Stimulated activated CD8-positive, alpha-beta memory T cell treated with anti-CD3 and anti-CD28 coated beads, Interleukin-2, amount 100 ng/mL, for 1 hour (primary cell): ENCODE measurements at places on chromosomes 16 and 17.

- no peak for DNase-seq
These were observed 2.9 kb downstream of the C16orf90 start for GRCh38 chr16:3492356-3492755.

DNA sequence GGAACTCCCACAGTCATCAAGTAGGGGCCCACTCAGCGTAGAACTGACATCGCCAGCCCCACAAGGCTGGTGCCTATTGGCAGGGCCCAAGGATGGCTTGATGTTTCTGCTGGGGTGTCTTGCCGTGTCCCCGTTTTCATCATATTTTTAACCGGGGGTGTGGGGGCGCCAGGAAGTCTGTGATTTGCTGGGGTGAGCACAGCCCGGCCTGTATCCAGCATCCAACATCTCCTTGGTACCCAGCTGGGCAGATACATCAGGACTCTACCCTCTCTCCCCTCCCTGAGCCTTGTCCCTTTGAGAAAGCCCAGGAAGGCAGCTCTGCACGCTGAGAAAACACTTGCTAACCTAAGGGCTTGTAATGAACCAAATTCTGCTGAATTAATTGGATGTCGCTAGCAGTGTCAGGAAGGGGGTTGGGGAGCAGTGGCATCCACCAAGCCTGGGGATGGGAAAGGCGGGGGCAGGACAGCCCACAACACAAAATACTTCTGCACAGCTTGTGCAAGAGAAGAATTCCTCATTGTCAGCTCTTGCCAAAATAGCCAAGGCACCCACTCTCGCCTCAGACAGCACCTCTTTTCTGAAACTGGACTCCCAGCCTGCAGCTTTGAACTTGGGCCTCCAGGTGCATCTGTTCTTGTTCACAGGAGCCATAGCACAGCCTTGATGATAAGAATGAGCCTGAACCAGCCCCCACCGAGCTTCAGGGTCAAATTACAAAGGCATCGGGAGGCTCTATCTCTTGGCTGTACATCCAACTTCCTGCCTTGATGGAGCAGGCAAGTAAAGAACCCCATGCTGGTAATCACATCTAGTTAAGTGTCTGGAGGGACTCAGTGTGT lies 63.7 kb upstream of the LYRM9 start:
- DNase-seq = no peak

DNA sequence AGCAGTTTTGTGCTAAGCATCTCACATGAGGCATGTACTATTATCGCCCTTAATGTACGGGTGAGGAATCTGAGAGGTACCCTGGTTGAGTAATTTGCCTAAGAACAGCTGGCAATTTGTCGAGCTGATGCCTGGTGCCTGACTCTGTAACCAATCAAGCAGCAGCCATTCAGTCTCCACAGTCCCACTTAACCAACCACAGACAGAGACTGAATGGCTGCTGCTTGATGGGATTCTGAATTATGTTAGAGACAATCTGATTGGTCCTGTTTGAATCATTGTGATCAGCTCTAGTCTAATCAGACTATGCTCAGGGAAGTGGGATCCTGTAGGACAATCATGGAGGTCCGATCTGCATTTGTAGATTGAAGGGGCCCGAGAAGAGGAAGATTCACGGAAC lies 447.0 kb downstream of the SHISA9 start:
- no peak for DNase-seq

- no peak for DNase-seq
These were observed 452.2 kb downstream of the XYLT1 start for GRCh38 chr16:17018585-17018939.

DNA sequence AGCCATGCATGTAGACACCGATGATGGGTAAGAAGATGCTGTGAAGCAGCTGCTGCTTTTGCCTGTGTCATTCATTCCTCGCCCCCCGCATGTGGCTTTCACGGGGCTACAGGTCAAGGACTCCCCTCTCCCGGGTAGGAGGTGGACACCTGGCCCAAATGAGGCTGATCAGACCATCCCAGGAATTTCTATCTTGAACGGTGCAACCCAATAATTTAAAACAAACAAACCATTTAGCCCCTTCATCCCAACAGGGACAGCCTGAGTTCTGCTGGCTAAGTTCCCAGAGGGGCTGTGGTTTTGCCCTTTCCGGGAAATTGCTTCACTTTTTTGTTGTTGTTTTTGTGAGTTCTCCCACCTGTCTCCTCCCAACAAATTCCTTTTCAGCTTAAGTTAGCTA lies 137.7 kb upstream of the CDH5 start:
- DNase-seq = no peak

DNA sequence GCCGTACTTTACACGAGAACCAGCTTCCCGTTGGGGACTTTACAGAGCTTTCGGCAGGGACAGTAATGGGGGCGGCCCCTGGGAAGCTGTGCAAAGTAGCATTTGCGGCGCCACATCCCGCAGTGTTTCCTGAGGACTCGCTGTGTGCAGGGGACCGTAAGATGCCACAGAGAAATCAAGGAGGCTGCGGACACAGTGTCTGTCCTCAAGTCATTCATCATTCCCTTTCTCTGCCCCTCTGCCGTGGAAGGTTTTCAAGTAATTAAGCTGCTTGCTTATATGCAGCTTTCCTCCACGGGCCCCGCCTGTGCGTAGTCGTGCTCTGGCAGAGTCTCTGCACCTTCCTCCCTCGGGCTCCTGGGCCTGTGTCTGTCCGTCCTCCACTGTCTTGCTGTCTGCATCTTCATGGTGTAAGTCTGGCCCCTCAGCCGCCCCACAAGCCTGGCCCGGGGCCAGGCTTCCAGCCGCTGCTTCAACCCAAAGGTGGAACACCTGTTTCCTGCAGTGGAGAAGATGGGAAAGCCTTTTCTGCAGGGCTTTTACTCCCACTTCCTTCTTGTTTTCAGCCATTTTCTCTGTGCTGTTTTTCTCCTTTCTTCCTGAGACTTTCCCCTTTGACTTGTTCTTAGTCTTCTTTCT lies 216.9 kb upstream of the CHMP6 start:
- no peak for DNase-seq

DNA sequence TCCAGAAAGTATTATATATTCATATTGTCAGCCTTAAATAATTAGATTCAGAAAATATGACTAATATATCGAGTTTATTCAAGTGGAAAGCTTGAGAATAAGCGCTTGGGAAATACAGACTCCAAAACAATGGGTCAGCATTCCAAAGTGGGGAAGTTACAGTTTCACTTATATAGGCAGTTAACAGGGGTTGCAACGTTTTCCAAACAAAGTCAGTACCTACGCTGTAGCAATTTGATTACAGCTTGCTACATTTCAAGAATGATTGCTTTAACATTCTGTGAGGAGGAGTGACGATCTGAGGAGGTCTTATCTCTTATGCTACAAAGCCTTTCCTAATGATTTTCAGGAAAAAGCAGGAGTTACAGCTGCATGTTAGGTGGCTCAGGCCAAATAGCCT lies 34.2 kb upstream of the HS3ST3A1 start:
- no peak for DNase-seq

DNA sequence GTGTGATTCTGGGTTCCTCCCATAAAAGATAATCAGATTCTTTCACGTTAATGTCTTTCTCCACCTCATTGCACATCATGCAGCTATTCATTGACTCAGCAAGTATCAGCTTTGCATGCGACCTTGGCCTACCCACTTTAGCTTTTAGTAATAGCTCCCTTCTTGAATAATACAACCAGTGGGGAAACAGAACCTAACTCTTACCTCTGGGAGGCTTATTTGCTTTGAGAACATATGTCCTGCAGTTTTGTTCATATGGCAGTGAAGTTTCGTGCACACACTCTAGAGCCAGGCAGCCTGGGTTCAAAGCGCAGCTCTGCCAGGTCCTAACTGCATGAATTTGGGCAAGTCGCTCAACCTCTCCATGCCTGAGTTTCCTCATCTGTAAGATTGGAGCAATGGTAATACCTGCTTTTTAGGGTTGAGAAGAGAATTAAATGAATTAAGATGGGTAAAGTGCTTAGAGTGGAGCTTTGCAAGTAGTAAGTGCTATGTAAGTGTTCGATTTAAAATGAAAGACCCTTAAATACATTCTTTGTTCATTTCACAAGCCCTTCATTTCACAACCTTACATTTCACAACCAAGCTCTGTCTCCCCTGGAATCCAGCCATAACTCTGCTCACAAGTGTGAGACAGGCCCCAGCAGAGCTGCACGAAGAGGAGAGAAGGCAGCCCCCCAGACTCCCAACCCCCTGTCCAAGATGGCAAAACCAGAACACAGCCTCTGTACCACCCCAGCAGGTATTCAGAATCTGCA lies 29.3 kb downstream of the MAPT start:
- no peak for DNase-seq

GRCh38 chr17:50865868-50866260 lies 290 bp downstream of the TOB1 start:
- no peak for DNase-seq

DNA sequence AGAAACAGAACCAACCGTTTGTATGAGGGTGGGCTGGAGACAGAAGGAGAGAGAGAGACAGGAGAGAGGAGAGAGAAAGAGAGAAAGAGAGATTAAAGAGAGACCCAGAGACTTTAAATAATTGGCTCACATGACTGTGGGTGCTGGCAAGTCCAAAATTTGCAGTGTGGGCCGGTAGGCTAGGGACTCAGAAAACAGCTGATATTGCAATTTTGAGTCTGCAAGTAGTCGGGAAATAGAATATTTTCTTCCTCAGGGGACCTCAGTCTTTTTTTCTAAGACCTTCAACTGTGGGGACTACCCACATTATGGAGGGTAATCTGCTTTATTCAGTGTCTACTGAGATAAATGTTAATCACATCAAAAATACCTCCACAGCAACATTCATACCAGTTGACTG lies 1439.0 kb downstream of the CDH11 start:
- DNase-seq = no peak

DNA sequence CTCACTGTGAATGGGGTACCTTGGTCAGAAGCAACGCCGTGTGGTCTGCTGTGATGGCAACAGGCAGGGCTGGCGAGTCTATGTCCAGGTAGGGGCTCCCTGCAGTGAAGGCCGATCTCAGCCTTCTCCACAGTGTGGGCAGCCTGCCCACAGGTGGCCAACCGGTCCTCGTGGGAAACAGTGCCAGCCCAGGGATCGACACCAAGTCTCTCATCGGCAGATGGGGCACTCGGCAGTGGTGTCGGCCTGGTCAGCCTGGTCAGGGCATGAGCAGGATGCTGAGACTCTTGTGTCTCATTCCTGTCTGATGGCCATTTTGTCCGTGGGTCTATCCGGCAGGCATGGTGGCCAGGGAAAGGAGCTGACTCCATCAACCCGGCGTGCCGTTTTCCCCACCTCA lies 92.2 kb downstream of the TNFRSF13B start:
- DNase-seq = no peak

GRCh38 chr17:5413682-5414081 lies 5.8 kb downstream of the NUP88 start:
- no peak for DNase-seq

DNA sequence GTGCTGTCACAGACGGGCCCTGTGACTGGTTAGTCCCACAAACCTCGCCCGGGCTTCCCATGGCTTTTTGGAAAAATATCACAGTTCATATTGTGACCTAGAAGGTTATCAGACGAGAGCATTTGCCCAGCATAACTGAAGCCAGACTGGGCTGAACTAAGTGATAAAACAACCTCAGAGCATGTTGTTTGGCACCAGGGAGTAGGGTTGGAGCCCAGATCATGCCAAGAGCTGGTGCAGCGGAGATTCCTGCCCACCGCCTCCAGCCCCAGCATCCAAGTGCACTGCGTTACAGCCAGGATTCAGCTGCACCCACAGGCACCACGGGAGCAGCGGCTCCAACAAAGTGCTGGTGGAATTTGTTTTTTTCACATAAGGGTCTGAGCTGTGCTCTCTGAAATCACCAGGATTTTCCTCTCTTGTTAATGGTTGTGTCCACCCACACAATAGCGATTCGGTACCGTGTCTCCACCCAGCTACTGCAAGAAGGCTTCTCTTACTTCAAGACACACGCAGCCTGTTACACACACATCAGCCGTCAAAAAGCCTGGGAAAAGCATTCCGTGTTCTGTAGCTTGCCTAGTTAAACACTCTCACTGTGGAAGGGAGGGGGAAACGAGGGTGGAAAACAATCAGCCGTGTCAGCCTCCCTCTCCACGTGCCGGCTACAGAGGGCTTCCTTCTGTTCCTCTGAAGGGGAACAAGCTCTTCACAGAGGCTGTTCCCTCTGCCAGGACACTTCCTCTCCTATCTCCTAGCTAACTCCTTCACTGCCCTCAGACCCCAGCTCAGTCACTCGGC lies 273.8 kb downstream of the C16orf95 start:
- no peak for DNase-seq

DNA sequence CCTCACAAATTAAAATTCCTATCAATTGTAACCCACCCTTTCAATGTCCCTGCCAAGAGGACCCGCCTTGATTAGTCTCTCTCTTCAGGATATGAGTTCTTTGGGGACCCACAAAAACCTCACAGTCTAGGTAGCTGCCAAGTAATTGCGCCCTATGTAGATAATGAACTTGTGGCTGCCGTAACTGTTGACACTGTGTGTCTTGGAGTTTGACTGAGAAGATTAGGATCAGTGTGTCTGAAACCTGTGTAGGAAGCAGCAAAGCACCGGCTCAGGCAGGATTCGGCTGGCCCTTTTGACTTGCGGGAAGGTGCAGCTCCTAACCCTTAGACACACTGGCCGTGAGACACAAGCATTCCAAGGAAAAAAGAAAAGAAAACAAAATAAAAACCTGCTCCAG lies 17.8 kb upstream of the SLC6A4 start:
- DNase-seq = no peak

- no peak for DNase-seq
These were observed 595.6 kb downstream of the TP53TG3F start for GRCh38 chr16:34054969-34055368.

GRCh38 chr17:80432961-80433550 lies 18.1 kb downstream of the ENDOV start:
- no peak for DNase-seq

DNA sequence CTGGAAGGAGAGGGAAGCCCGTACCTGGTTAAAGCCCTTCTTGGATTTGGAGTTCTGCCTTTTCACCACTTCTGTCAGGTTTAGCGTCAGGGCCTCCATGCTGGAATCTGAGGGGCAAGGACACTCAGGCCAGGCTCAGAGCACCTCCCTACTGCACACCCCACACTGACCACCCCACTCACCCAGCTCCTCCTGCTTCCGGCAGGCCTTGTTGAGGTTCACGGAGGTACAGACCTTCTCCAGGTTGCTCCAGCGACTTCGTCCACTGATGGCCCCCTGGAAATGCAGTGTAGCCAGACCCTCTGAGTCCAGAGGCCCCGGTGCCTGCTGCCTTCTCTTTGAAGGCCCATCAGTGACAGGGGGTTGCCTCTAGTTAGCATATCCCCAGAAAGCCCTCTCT lies 14.1 kb upstream of the PIK3R6 start:
- DNase-seq = no peak
